Activated T-cell treated with anti-CD3 and anti-CD28 coated beads, Interleukin-2, amount 50 U/mL, for 4 hours (primary cell): ENCODE measurements at places on chromosomes 1 and 21. TPM values are rescaled to one million over a fixed set of nuclear protein-coding genes. Genes with fewer than 3 reads are reported as not detected.

PYHIN1 gene
- 5.2 TPM for total RNA-seq

USH2A gene
- total RNA-seq: not detected

DNA sequence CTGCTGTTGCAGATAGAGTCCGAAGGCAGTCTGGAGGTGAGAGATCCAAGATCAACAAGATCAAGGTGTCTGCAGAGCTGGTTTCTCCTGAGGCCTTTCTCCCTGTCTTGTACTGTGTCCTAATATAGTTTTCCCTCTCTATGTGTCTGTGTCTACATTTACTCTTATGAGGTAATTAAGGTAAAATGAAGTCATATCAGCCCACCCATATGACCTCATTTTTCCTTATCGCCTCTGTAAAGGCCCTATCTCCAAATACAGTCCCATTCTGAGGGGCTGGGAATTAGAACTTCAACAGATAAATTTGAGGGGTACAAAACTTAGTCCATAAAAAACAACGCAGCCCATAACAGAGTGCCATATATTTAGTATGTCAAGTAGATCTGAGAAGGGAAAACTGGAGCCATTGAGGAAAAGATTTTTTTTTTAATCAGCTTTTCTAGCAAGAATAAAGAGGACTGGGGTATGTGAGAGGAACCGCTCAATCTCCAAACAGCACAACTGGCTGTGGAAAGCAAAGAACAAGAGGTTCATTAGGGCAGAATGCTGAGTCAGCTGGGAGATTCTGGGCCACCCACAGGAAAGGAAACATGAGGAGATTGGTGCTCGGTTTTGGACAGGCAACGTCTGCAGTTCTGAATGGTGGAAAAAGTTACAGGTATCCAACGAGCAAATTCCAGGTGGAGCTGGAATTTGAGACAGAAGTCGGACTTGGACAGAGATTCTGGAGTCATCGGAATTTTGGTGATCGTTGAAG lies 65.7 kb downstream of the MAP3K21 start:
- no peak for DNase-seq

DNA sequence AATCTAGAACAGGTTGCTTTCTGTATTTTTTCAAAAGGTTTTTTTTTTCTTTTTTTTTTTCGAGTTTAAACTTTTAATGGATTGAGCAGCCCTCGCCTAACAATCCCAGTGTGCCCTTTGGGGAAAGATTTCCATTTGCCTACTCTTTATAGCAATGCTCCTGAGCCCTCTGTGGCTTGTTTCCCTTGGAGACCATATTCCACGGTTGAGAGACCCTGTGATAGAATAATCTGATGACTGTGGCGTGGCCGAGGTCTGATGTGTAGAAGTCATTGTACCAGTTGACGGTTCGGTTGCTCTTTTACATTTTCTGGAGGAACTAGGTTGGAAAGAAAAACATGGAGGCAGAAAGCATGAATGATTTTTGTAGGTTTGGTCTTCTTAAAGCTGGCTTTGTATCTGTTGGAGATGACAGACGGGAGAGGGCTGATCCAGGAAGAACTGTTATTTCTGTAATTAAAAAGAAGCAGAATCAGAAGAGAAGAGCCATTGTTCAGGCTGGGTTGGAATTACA lies 305.7 kb upstream of the NRIP1 start:
- DNase-seq: no peak

- DNase-seq: no peak
Observed at GRCh38 chr1:34926156-34926555, 3.3 kb downstream of the DLGAP3 start.

GRCh38 chr1:156945881-156946661 lies 25.6 kb downstream of the LRRC71 start:
- DNase-seq: no peak
